ENCODE measurements at places on chromosomes 12 and 14. TPM values are rescaled to one million over a fixed set of nuclear protein-coding genes. Genes with fewer than 3 reads are reported as not detected.

FGF6 gene
- total RNA-seq = not detected

STXBP6 gene
- total RNA-seq = 0.04 TPM

SLC22A17 gene
- total RNA-seq = 5.7 TPM

AMDHD1 gene
- 0.07 TPM for total RNA-seq

CPNE6 gene
- total RNA-seq = not detected

LBHD2 gene
- not detected for total RNA-seq

TMPRSS12 gene
- total RNA-seq = not detected

RAD51AP1 gene
- 13.3 TPM for total RNA-seq

NFKBIA gene
- 128 TPM for total RNA-seq

AQP2 gene
- total RNA-seq = not detected

SERPINA9 gene
- total RNA-seq = not detected

INHBE gene
- not detected for total RNA-seq

SLC6A12 gene
- total RNA-seq = not detected

REC8 gene
- 4.1 TPM for total RNA-seq

GPR162 gene
- total RNA-seq = 9.0 TPM

TAS2R50 gene
- total RNA-seq = 1.1 TPM

KCNH3 gene
- 0.28 TPM for total RNA-seq
